ENCODE measurements at places on chromosomes 1 and 21. TPM values are rescaled to one million over a fixed set of nuclear protein-coding genes. Genes with fewer than 3 reads are reported as not detected.

The TFAP2E gene
- polyA plus RNA-seq: 0.88 TPM

DNA sequence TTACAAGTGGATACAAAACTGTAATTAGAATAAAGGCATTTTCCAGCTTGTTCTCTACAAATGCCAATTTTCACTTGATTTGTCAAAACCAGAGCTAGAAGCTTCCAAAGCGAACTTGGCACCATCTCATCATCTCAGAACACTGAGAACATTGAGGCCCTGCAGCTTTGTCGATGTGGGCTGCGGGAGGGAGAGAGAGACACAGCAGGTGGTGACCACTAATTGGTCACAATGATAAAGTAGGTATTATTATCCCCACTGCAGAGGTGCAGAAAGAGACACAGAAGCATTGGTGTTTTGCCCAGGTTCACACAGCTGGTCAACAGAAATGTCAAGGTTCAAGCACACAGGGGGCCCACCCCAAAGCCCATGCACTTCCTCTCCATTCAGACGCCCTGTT, 72.2 kb upstream of the KRTAP19-8 start:
- no peak for DNase-seq

DNA sequence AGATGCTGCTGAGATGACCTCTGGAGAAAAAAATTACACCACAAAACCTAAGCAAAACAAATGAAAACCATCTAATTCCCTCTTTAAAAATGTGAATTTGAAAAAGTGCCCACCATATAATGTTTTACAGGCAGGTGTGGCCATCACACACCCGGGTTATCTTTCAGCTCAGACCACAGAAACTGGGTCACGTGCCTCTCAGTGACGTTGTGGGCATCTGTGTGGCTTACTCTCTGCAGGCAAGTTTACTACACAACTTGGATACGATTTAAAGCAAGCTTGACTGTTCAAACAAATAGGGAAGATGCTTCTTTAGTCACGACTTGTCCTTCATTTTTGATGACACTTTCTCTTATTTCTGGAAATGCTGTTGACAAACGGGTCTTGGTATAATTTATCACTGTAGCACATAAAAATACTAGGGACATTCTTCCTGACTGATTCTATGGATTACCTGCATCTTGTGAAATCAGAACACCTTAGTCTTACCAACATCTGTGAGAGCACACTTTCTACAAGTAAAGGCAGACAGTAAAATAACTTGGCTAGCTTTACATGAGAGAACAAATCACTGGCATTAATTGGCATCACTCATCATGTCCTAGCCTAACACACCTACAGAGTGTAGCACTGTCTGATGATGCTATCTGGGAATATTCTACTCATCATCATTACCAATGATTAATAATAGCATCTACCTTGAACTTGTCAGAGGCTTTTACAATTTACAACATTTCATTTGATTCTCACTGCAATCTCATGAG, 89.3 kb upstream of the EDEM3 start:
- DNase-seq: no peak

- DNase-seq: no peak
These were observed 515.9 kb upstream of the PKN2 start for GRCh38 chr1:88168126-88168525.

The RPTN gene
- polyA plus RNA-seq: not detected

The FAM163A gene
- 1.00 TPM for polyA plus RNA-seq

DNA sequence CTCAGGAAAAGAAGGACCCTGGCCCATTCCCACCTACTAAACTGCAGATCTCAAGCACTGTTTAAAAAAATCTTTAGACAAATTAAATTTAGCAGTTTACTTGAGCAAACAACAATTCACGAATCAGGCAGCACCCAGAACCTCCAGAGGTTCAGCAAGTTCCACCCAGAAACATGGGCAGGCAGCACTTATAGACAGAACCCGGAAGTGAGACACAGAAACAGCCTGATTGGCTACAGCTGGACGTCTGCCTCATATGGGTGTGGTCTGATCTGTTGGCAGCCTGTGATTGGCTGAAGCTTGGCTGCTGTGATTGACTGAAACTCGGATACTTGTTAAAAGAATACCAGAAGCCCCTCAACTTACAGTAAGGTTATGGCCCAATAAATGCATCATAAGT, 34.7 kb upstream of the COL6A2 start:
- peak; percentile 28 for DNase-seq

- peak; percentile 38 for DNase-seq
These were observed 9.6 kb downstream of the CAMK2N1 start for GRCh38 chr1:20476265-20477038.

- no peak for DNase-seq
These were observed 30.0 kb upstream of the MRPS6 start for GRCh38 chr21:34043333-34043732.

The SSR2 gene
- polyA plus RNA-seq: 218 TPM

- DNase-seq: no peak
These were observed 35.3 kb downstream of the CLCA4 start for GRCh38 chr1:86582161-86582560.

Data from muscle of leg (tissue), 16 donors.